ENCODE measurements at places on chromosomes 12 and 14.

DNA sequence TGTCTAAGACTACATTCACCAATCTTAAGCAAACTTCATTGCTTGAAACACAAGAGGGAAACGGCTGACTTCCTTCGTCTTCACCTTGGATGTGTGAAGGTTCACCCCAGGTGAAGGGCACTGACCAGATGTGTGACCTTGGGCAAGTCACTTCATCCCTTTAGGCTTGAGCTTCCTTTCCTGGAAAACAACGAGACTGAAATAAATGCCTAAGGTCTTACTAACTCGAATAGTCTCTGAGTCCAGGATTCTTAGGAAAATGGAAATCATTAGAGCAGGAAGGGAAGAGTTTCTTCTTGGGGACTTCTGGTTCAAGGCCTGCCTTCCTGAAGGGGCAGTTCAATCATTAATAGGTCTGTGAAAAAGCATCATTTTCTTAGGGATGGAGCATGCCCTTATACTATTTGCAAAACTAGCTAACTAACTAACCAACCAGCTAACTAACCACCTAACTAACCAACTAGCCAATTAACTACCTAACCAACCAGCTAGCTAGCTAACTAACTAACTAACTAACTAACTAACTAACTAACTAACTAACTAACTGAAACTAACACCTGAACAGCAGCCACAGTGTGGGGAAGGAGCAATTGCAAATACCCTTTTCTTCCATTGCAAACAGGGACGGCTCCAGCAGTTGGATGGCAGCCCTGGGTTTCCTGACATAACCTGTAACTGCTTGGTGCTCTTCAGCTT lies 31.5 kb upstream of the EMP1 start:
- DNase-seq: no peak

- no peak for DNase-seq
These were observed 353.2 kb upstream of the ATP2B1 start for GRCh38 chr12:90061809-90062208.

GRCh38 chr12:45762185-45763110 lies 32.9 kb downstream of the ARID2 start:
- peak; percentile 32 for DNase-seq

- no peak for DNase-seq
These were observed 19.6 kb upstream of the WIF1 start for GRCh38 chr12:65140738-65141137.

DNA sequence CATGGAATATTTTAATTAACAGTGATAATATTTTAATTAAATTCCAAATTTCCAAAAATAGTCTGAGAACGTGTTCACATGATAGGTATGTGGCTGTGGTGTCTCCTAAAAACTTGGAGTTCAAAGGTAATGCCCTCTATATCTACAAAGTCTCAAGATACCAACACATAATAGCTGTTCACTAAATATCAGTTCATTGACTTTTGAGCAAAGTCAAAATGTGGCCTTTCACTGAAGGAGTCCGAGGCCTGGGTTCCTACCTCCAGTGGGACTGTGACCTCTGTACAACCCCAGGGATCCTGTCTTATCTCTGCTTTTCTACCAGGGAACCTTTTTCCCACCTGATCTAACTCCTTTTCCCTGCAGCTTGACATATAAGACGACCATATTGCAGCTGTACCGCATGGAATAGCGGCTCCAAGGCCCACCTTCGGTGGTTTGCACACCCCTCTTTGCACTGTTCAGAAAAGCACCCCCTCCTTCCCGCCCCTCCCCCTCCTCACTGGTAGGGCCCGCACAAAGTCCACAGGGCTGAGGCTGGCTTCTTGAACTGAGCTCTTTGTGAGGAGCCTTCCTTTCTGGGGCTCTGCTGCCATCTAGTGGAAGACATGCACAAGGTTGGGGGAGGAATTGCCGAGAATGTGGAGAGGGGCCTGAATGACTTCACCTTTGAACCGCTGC lies 3.1 kb downstream of the CCND2 start:
- DNase-seq: peak; percentile 20

DNA sequence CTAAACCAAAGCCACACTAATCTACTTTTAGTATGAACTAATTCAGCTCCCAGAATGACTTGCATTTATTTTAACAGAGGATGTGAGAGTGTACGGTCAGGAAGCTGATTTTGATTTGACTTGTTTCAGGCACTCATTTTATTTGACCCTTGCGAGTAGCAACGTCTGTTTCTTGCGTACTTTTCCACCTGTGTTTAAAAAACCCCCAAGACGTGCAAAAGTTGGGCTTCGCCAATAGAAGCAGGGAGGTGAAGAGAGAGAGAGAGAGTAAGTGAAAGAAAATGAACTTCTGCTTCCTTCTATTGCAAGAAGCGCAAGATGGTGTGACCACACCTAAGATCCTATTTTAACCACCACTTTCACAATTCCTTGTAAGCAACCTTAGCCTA lies 6.7 kb upstream of the SLC15A4 start:
- no peak for DNase-seq

DNA sequence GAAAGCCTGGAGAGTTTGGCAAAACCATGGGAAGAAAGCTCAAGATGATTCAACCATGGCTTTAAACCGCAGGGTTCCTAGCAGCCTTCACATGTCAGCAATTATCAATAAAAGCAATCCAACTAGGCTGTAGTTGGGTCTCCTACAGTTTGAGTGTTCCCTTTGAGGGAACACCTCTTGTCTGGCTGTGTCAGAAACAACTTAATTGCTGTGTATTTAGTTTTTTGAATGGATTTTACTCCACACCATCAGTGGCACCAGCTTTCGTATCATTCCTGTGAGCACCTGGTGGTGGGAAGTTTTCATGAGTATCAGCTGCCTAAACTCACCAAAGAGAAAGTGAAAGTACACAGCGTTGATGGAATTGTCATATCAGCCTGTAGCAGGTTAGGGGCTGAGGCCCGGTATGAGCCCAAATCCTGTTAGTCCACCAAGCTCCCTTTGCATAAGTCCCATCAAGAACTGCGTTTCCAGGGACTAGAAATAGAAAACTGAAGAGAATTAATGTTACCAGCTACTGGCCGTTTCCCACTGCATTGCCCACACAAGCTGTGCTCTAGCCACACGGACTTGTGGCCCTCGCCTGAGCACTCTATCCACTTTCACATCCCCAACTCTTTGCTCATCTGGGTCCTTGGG lies 10.9 kb upstream of the IL26 start:
- DNase-seq: peak; percentile 50

Measured in COR-L47 (cell line).